ENCODE measurements at places on chromosomes 1 and 21.
A peak's percentile ranks its signal among the peaks of the same experiment; 100 is the strongest.

- DNase-seq, result no peak
Measured at GRCh38 chr1:71908303-71908702, 374.0 kb downstream of the NEGR1 start.

GRCh38 chr1:93080179-93080823 is 1.2 kb downstream of the MTF2 start:
- DNase-seq, result peak; percentile 46

DNA sequence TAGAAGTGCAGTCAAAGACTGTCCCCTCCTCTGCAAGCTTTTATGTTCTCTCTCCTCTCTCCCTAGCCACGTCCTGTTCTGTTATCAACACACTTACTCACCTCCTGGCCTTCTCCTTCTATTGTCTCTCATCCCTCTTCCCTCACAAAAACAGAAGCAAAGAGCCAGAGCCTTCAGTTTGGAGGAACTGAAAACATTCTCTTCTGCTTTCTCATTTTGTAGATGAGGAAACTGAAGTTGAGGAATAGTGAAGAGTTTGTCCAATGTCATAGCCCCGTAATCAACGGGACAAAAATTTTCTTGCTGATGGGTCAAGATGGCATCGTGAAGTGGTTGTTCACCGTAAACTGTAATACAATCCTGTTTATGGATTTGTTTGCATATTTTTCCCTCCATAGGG is 1.9 kb downstream of the NLRP3 start:
- no peak for DNase-seq

DNA sequence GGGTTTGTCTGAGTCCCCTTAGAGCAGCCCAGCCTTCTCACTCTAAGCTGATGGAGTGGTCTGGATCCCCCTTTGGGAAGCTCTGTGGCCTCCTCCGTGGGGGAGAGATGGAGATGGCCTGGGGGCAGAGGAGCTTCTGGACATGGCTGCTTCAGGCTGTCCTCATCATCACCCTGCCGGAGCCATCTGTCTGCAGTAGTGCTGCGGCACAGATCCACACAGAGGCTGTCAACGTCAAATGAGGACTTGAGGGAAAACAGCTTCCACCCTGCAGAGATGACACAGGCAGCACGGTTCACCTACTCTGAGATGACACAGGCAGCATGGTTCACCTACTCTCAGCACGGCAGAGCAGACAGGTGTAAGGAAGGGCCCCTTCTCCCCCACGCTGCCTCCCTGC is 134.3 kb downstream of the IGSF21 start:
- no peak for DNase-seq

GRCh38 chr1:53799141-53799540 is 39.0 kb downstream of the NDC1 start:
- no peak for DNase-seq

DNA sequence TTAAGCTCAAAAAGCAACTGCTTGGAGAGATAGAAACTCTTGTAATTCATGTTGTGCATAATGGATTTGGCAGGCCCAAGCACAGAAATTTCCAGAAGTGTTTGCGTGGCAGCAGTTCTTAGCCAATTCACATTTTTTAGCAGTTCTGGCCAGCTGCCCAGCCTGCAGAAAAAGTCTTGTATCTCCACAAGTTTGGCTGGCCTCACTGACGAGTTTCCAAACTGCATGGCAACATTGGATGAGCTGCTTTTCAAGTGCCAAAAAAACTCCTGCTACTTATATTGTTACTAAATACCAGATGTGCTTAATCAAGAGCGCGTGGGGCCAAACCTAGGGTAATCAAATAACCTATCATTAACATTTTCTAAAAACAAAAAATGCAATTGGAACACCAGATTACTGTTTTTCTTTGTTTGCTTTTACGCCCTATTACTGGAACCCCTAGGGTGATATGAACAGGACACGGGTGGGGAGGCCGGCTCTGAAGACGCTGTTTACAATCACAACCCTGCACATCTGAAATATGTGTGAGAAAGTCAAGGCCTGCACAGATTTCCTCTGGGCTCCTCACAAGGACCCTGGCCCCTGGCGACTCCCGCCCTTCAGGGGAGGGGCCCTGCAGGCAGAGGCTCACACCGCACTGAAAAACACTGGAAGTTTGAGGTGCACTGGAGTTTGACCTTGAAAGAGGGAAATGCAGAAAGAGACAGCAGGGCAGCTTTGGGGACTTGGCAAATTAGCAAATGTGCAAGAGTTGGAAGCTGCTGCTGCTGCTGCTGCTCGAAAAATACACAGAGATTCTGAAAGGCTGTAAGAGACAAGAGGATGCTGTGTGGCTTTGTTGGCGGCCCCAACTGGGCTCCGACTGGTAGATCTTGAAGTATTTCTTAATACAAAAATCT is 55.2 kb upstream of the TARBP1 start:
- DNase-seq, result peak; percentile 76

DNA sequence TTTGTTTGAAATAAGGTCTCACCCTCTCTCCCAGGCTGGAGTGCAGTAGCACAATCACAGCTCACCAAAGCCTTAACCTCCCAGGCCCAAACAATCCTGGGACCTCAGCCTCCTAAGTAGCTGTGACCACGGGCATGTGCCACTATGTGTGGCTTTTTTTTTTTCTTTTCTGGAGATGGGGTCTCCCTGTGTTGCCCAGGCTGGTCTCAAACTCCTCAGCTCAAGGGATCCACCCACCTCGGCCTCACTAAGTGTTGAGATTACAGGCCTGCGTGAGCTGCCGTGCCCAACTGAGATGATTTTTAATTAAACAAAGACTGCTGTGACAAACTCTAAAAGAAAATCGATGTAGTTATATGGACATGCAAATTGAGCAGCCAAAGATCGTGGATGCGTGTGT is 768.4 kb upstream of the ADGRL2 start:
- DNase-seq, result no peak

DNA sequence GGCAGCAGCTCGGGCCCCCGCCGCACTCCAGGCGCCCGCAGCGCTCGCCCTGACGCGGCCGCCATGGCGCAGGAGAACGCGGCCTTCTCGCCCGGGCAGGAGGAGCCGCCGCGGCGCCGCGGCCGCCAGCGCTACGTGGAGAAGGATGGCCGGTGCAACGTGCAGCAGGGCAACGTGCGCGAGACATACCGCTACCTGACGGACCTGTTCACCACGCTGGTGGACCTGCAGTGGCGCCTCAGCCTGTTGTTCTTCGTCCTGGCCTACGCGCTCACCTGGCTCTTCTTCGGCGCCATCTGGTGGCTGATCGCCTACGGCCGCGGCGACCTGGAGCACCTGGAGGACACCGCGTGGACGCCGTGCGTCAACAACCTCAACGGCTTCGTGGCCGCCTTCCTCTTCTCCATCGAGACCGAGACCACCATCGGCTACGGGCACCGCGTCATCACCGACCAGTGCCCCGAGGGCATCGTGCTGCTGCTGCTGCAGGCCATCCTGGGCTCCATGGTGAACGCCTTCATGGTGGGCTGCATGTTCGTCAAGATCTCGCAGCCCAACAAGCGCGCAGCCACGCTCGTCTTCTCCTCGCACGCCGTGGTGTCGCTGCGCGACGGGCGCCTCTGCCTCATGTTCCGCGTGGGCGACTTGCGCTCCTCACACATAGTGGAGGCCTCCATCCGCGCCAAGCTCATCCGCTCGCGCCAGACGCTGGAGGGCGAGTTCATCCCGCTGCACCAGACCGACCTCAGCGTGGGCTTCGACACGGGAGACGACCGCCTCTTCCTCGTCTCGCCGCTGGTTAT is 2.8 kb downstream of the KCNJ9 start:
- DNase-seq, result no peak

- DNase-seq, result no peak
Measured at GRCh38 chr1:220092694-220093093, 1.2 kb upstream of the IARS2 start.

GRCh38 chr1:168220470-168220871 is 5.3 kb upstream of the SFT2D2 start:
- DNase-seq, result no peak

DNA sequence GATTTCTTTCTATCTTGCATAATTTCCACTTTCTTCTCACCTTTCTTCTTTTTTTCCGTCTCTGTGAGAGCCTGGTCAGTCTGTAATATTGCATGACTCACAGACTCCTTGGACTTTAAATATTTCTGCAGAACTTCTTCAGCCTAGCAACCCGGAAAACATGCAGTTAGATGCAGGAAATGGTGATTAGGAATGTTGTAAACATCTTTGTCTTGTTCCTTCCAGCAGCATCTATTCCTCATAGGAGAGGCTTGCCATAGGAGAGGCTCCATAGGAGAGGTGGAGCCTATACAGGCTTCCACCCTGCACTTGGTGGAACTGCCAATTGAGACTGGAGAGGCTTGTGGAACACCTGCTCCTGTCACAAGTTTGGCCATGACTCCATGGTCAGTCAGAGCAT is 10.0 kb downstream of the GBP5 start:
- DNase-seq, result peak; percentile 14

DNA sequence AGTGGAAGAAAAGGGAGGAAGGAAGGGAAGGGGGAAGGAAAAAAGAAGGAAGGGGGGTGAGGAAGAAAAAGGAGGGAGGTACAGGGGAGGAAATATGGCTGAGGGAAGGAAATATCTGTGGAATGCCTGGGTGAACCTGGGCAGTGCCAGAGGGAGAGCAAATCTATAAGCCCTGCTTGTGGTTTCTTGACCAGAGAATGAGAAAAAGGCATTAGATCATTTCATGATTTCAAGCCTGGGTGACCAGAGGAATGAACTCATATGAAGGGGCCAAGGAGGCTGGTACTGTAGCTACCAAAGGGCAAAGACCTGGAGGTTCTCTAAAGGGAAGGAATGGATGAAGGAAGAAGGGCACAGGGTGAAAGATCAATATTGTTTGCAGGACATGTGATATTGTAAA is 31.4 kb downstream of the GNG12 start:
- DNase-seq, result no peak
